ENCODE measurements at places on chromosomes 5 and 9.

DNA sequence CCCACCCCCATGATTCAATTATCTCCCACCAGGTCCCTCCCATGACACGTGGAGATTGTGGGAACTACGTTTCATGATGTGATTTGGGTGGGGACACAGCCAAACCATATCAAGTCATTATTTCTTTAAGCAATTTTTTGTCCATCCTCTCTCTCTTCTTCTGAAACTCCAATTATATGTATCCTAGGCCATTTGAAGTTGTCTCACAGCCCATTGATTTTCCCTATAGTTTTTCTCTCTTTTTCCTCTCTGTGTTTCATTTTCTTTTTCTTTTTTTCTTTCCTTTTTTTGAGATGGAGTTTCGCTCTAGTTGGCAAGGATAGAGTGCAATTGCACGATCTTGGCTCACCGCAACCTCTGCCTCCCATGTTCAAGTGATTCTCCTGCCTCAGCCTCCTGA lies 101.9 kb upstream of the CXCL14 start:
- DNase-seq, result no peak

- DNase-seq, result no peak
Measured at GRCh38 chr9:129836311-129837007, 1.2 kb downstream of the USP20 start.

- peak; percentile 19 for DNase-seq
Measured at GRCh38 chr5:179698935-179699615, at the start of gene CANX. TSS of gene CANX (plus strand) at chr5:179698967. CDS start at chr5:179705682, 6,715 bp downstream.

GRCh38 chr9:71096421-71097108 lies 24.9 kb downstream of the TRPM3 start:
- DNase-seq, result no peak

DNA sequence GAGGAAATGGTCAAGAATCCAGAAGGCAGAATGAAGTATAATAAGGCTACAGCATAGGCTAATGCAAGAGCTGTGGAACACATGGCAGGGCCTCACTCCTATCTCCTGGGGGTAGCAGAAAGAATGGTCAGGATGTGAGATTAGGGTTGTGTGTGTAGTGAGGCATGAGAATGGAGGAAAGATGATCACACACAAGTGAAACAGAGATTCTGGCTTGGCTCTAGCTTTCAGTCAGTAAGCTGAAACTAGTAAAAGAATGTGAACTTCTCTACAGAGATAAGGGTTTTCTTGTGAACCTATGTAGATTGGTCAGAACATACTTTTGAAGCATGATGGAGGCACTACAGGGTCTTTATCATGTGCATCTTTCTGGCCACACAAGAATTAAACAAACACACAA lies 298.8 kb downstream of the ASTN2 start:
- DNase-seq, result no peak

- DNase-seq, result no peak
Measured at GRCh38 chr5:73126957-73127356, 6.6 kb downstream of the TMEM171 start.

GRCh38 chr9:137892424-137893191 lies 15.0 kb downstream of the CACNA1B start:
- no peak for DNase-seq

- no peak for DNase-seq
Measured at GRCh38 chr9:98870782-98871557, 63.5 kb downstream of the GALNT12 start.

DNA sequence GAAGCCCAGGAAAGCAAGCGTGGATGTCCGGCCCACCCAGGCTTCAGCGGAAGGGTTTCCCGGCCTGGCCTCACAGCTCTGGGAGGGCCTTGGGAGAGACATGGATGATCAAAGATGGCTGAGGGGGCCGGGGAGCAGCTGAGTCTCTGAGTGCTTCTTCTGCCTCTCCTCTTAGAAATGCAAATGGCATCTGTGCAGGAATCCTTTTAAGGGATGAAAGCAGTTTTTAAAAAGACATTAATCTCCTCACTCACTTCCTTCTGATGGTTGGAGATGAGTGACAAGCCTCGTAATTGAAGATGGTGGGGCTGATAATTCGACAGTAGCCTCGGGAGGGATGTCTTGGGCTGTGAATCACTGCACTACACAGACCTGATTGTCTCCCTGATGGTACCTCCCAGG lies 24.3 kb upstream of the PITX1 start:
- DNase-seq, result no peak

DNA sequence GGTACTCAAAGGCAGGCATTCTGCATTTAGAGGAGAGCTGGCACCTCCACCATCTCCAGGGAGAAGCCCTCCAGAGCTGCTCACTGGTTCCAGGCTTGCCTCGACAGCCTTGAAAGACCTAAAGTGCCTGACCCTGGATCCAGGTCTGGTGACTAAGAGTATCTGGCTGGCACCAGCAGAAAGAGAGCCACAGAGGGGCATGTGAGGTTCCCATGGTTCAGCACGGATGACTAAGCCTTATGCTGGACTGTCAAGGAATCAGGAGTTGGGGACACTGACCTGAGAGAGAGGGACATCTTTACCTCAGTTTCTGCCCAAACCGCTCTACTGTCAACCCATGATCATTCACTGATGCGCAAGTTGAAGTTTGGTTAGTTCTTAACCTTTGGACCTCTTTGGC lies 3.0 kb downstream of the ACTL7A start:
- no peak for DNase-seq

GRCh38 chr5:157460921-157461792 lies 1.1 kb downstream of the NIPAL4 start:
- DNase-seq, result no peak

- peak; percentile 42 for DNase-seq
Measured at GRCh38 chr9:130829762-130830161, 5.3 kb upstream of the ABL1 start.

DNA sequence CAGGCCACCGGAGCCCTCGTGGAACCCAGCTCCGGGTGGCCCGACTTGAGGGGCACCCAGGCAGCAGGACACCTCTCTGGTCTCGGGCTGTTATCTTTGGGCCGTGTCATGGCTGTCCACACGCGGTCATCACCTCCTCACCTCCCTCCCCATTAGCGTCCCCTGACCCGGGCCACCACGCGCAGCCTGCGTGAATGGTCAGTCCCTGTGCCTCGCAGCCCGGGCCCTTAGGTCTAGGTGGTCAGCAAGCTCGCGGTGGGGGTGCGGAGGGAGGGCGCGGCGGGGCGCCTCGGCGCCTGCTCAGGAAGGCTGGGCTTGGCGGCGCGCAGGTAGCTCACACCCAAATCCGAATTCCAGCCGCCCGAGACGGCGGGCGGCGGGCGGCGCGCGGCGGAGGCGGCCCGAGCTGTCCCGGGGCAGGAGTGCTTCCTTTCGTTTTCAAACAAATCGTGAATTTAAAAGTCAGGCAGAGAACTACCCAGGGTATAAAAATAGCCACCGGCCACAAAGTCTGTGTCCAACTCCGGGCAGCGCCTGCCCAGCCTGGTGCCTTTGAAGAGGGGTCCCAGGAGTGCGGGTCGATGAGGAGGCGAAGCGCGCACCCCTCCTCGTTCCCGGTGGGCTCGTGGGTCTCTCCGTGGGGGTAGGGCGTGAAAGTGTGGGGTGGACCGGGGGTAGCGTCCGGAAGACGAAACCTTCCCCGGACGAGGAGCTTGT lies 1.0 kb upstream of the RXRA start:
- no peak for DNase-seq

GRCh38 chr5:43338862-43339261 lies 25.6 kb upstream of the HMGCS1 start:
- DNase-seq, result no peak

GRCh38 chr9:21890696-21891095 lies 88.3 kb downstream of the MTAP start:
- DNase-seq, result no peak

- no peak for DNase-seq
Measured at GRCh38 chr5:135930029-135930948, 24.5 kb downstream of the LECT2 start.

- no peak for DNase-seq
Measured at GRCh38 chr9:81174023-81174422, 515.3 kb downstream of the TLE1 start.

- peak; percentile 8 for DNase-seq
Measured at GRCh38 chr5:116557669-116558271, 16.9 kb downstream of the SEMA6A start.
